ENCODE measurements at places on chromosomes 6 and 20.

- no peak for DNase-seq
These were observed 101.7 kb downstream of the TSHZ2 start for GRCh38 chr20:53073636-53074415.

DNA sequence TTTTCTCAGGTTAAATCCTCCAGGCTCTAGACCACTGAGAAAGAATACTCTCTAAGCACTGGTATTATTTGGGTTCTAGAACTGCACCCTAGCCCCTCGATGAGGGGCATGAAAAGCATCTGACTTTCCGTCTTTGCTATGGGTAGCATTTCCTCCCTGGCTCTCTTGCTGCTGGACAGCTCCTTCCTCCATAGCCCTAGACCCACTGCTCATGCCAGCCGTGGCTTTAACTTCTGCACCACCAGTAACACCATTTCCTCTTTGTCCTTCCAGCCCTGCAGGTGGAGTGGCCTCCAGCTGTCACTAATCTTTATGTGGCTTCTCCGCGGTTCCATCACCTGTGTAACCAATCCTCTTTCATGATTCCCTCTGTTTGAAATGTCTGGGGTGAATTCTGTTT is 194.9 kb downstream of the SCP2D1 start:
- no peak for DNase-seq

GRCh38 chr20:23147964-23148730 is 62.0 kb upstream of the CD93 start:
- DNase-seq: no peak

DNA sequence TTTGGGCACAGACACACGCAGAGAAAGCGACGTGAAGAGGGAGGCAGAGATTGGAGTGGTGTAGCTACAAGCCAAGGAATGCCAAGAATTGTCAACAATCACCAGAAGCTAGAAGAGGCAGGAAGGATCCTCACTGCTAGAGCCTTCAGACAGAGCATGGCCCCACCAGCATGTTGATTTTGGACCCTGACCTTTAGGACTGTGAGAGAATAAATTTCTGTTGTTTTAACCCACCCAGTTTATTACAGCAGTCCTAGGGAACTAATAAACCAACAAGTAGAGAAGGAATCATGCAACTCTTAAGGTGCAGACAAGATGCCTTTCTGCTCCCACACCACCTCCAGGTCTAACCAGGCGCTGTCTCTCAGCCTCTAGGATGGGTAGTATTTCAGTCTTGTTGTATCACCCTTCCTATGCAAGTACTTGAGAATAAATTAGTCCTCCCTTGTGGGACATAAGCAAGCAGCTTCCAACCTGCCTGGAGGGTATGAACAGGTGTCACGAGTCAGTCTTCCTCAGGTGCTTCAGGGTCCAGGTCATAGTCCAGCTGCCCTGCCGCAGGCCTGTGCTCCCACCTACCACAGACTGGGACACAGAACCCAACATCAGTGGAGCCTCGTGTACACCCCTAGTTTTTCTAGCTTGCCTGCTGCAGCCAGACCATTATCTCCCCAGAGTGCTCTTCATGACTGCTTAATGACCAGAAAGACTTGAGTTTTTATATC is 46.4 kb upstream of the CCN2 start:
- DNase-seq: no peak

- DNase-seq: no peak
These were observed 126.9 kb upstream of the UFL1 start for GRCh38 chr6:96394727-96395126.

DNA sequence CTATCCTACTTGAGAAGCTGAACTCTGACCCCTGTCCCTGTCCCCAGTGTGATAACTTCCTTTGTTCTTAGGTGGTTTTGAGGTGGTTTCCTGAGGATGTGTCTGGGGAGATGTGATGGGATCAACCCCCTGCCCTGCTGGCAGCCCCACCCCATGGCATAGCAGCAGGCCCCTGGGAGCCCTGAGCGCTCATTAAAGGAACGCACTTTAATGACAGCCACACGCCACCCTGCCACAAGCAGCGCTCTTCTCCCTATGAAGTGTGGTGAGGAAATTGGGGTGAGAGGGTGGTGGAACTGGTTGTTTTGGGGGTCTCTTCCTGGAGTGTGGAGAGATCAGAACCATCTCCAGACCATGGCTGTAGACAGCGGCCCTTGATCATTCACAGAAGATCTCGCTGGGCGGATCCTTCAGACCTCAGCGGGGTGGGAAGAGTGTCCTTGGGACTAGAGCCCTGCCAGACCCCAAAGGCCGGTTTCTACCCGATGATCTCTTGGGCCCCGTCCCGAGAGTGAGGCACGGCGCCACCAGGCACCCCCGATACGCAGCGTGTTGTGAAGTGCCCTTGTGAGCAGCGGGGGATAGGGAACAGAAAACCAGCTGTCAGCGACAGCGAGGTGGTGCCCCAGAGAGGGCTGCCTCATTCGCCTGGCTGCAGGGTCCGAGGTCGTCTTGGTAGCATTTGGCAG is 45.4 kb downstream of the SYNJ2 start:
- DNase-seq: no peak

DNA sequence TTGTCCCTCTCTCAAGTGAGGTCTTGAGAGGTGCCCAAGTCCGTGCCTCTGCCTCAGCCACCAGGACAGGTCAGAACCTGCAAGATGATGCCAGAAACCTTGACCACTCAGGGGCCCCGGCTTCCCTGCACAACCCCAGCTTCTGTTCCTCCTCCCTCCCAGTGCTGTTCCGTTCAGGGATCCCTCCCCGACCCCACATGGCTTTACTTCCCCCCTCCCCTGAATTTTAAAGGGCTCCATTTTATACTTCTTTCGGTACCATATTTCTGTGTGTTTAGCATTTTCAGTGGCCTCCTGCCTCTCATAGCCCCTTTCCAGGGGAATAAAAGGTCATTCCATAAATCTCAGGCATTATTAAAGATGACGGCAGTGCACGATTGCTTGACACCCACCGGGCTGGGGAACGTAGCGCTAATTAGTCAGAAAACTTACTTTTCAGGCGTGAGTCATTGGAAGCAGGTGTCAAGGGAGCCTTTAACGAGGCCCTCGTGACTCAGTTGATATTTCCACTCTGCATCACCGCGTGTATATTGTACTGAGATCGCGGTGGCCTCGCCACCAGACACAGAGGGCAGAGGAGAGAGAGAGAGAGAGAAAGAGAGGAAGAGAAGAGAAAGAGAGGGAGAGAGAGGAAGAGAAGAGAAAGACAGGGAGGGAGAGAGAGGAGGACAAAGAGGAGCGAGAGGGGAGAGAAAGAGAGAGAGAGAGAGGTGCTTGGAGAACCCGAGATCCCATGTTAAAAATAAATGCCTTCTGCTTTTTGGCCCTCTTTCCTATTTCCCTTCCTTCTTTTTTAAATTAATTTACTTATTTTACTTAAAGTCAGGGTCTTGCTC is 21.3 kb downstream of the KCNG1 start:
- DNase-seq: no peak

DNA sequence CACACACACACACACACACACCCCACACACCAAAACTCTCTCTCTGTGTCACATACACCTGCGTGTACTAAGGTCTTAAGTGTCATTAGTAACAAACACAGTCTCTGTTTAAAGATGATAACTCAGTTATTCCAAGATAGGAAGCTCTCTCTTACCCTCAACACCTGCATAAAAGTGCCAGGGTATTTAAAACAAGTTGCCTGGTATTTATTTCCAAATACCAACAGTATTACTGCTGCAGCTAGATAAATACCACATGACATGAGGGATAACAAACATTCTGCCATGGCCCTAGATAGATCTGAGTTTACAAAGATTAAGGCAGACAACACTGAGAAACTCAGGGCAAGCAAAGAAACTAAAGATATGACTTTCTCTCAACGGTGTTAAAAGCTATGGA is 118.5 kb downstream of the SIM1 start:
- DNase-seq: no peak

- no peak for DNase-seq
These were observed 43.7 kb upstream of the VSX1 start for GRCh38 chr20:25125636-25126035.

DNA sequence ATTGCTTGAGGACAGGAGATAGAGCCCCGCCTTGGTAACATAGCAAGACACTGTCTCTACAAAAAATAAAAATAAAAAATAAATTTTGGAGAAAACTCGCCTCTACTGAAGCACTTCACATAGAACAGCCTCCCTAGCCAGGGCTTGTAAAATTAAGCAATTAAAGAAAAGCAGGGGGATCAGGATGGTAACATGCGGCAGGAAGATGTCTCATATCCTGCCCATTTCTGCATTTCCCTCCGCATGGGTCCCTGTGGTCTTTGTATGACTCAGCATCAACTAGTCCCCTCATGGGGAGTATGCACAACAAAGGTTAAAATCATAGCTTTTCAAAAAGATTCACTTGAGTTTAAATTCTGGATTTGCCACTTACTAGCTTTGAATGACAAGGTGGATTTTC is 379.0 kb downstream of the EPHA7 start:
- DNase-seq: no peak

GRCh38 chr6:80942911-80943310 is 809.6 kb downstream of the TENT5A start:
- no peak for DNase-seq

- DNase-seq: no peak
These were observed 39.8 kb downstream of the PRR18 start for GRCh38 chr6:166268431-166268830.

DNA sequence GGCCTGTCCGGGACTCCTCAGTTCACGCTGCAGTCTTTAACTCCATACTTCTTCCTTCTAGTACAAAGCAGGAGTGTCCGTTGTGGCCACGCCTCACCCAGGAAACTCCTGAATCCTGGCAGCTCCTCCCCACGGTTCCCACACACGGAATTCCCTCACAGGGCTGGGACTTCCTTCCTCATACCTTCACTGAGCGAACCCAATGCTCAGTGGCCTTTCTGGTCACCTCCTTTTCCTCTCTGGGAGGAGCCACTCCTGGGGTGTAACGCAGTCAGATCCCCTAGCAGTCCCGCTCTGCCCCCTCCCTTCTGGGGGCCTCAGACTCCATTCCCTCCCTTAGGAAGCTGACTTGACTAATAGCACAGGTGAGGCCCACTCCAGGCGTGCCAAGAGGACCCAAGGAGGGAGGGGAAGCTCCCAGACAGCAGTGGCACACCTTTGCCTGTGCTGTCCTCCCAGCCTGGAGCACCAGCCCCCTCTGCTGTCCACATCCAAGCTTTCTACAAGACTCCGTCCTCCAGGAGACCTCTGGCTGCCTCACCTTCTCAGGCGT is at the start of gene SLC52A3:
SLC52A3 (minus strand) TSS at position 75 of the 553 bp plus-strand sequence. CDS start 2,726 bp downstream, outside the sequence.
- no peak for DNase-seq

- DNase-seq: no peak
These were observed 117.5 kb downstream of the FLRT3 start for GRCh38 chr20:14219801-14220461.

DNA sequence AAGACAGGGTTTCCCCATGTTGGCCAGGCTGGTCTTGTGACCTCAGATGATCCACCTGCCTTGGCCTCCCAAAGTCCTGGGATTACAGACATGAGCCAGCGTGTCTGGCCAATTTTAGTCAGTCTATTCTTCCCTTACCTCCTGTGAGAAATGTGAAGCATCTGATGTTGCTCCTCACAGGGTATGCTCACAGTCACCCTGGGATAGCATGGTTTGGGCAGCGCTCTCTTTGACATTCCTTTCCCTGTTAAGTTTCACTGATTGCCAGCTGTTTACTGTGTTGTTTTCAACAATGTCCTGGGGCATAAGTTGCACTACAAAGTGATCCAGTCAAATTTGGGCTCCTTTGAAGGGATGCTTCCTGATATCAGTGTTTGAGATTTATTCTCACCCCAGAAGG is 13.1 kb downstream of the CDC5L start:
- no peak for DNase-seq

GRCh38 chr6:13368079-13368730 is 39.9 kb upstream of the TBC1D7 start:
- no peak for DNase-seq

DNA sequence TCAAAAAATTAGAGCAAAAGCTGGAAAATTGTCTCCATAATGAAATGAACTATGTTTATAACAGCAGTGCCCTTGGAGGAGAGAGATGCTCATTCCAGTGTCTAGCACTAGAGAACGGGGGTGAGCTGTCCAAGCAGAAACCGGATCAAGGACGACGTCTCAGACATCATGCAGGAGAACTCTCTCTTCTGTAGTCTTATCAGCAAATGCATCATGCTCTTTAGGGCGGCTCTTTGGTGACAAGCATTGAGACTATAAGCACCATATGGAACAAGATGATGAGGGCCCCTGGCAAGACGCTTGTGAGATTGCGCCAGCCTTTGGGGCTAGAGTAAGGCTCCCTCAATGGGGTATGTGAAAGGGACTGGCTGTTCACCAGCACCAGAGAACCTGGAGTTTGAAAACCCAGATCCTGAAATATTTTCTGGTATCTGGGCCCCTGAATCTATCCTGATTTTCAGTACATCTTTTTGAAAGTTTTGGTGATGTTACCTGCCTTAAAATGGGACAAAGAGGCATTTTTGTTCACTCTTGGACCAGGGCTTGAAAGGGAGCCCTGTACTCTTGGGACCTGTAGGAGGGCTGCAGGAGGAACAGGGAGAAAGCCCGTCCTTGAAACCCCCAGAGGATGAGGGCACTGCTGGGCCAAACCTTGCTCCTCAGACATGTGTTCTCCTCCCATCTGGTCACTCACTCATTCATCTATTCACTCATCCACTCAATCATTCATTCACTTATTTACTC is 127.6 kb downstream of the TTLL2 start:
- no peak for DNase-seq

All from cerebellar nuclear complex (tissue), 1 donor.